ENCODE measurements at places on chromosomes 3 and 15.

DNA sequence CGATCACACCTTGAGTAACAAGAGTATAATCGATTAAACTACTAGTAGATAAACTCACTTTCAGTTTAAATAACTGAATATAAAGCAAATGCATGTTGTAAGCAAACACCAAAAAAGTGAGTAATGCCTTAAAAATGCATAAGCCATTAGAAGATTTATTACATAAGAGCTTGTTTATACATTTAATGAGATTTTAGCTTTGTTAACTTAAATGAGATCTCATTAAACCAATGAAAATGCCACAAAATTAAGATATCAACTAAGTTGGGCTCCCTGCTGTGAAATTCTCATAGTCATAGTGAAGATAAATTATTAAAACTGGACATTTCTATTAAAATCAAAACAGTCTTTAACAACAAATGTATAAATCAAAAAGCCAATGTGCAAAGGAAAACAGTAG is 701.2 kb downstream of the NLGN1 start:
- no peak for DNase-seq

- DNase-seq = peak; percentile 11
Observed at GRCh38 chr3:20123131-20123652, 62.8 kb downstream of the SGO1 start.

- no peak for DNase-seq
Observed at GRCh38 chr3:46724424-46724823, 6.8 kb upstream of the PRSS50 start.

- DNase-seq = no peak
Observed at GRCh38 chr3:67018105-67018788, 20.1 kb downstream of the KBTBD8 start.

- DNase-seq = no peak
Observed at GRCh38 chr3:195761123-195761566, 40.4 kb downstream of the MUC20 start.

DNA sequence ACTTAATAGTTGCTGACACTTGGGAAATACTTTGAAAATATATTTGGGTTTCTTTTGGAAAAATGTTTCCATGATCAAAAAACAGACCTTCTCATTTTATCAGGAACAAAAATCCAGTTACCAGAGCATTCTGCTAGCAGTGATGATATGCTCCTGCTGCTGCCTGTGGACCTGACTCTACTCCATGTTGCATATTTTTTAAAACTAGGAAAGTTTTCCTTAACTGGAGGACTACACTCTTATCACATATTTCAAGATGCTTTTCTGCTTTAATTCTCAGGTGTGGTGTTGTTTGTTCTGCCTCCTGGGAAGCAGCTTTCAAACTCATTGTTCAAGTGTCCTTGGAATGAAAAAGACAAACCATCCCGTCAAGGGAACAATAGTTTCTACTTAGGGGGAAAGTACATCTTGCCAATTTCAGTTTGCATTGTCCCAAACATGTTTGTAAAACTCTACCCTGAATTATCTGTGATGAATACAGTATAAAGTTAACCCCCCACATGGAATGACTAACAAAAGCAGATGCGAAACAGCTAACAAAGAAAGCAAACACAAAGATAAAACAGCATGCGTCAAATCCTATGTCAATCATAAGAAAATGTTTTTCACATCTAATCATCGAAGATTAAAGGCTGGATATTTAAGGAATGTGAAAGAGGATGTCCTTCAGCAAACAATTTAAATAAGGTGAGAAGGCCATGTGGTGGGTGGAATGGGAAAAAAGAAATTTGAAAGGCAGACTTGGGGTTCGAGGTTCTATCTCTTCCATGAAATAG is 40.1 kb upstream of the PSMD6 start:
- DNase-seq = no peak

GRCh38 chr3:74167926-74168325 is 446.5 kb downstream of the CNTN3 start:
- DNase-seq = no peak

GRCh38 chr3:178439504-178439903 is 96.7 kb upstream of the KCNMB2 start:
- DNase-seq = peak; percentile 65

GRCh38 chr3:170826047-170826446 is 43.9 kb downstream of the RPL22L1 start:
- DNase-seq = no peak

DNA sequence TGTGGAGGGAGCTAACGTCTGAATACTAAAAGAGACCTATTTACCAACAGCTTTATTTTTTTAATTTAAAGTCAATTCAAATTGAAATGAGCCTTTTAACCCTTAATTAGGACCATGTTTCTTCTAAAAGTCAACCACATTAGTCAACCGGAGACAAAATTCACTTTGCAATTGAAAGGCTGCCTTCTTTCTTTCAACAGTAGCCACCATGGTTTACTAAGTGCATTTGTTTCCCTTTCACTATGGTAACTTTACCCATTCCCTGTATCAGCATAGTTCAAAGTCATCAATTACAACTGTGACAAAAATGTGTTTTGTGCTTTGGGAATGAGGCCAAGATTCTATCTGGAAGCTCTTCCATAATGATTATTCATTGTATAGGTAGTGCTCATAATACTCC is 225.4 kb downstream of the EPHA3 start:
- DNase-seq = no peak

DNA sequence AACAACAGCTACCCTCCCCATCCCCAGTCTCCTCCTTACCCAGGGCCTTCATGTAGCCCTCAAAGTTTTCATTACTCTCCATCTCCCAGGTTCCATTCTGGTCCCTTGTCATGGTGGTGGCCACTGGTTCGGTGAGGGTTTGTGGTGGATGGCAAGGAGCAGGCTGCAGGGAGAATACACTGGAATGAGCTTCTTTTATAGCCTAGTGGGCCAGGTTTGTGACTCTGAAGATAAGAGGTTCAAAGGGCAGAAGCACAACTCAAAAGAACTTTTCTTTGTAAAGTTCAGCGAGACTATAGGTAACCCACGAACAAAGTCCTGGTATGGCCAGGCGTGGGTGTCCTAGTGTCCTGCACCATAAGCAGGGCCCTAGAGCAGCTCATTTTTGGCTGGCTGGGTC is at the start of gene RBP2:
RBP2 (minus strand) TSS at position 169 of the 400 bp plus-strand sequence; CDS start at position 112, 57 bp downstream.
- DNase-seq = no peak

GRCh38 chr3:10370429-10370828 is 49.5 kb upstream of the SEC13 start:
- no peak for DNase-seq

DNA sequence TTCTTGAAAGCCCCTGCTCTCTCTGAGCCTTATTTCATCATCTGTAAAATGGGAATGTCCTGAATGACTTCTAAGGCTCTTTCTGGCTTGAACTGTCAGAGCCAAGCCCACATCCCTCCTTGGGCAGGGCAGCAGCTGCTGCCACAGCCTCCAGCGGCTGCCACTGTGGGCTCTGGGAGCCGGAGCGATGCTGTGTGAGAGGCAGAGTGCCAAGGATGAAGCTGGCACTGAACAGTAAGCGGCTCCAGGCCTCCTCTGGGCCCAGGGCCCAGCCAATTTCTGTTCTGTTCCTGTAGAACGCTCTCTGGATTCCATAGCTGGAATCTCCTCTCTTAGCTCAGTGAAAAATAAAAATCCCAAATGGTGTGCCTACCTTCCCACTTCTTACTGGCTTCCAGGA is 4.4 kb downstream of the CPLX3 start:
- no peak for DNase-seq

GRCh38 chr3:115324056-115324455 is 177.0 kb upstream of the ZBTB20 start:
- DNase-seq = peak; percentile 51

GRCh38 chr15:38972831-38973230 is 408.2 kb upstream of the RASGRP1 start:
- DNase-seq = no peak

DNA sequence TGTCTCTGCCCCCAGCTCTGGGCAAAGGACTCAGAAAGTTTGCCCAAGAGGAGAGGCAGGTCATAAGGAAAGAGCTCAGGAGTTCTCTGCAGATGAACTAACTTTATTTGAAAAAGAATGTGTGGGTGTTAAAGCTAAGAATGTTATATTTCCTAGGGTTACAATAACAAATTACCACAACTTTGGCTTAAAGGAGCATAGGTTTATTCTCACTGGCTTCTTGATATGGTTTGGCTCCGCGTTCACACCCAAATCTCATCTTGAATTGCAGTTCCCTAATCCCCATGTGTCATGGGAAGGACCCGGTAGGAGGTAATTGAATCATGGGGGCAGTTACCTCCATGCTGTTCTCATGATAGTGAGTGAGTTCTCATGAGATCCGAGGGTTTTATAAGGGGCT is 383.7 kb upstream of the CFAP20DC start:
- no peak for DNase-seq

GRCh38 chr3:176872771-176873209 is 324.5 kb downstream of the TBL1XR1 start:
- DNase-seq = peak; percentile 72

All from adipocyte (in vitro differentiated cells).